CD4-positive, alpha-beta T cell treated with Interleukin-15 for 1 hour (primary cell): ENCODE measurements at places on chromosomes 11 and 22.

DNA sequence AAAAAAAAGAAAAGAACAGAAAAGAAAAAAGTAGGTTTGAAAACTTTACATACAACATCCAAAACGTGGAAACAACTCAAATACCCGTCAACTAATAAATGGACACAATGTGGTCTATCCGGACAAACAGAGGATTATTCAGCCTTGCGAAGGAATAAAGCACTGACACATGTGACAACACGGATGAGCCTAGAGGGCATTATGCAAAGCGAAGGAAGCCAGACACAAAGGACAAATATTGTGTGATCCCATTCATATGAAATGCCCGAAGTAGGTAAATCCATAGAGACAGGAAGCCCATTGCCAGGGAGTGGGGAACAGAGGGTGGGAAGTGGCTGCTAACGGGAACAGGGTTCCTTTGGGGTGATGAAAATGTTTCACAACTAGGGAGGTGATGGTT, 11.8 kb downstream of the RFPL1 start:
- no peak for DNase-seq

DNA sequence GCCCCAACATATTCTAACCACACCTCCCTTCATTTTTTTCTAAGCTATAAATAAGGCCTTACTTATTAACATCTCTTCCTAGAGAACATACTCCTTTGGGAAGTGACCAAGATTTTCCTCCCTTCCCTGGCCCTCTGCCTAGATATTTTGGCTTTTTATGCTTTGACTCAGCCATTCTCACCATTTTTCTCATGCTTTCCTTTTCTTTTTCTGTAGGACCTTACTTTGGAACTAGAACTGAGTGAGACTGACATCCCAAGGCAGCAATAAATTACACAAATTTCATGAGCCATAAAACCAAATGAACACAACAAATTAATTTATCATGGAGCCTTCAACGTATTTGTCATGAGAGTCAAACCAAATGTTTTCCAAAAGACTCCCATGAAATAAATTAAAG, 142.7 kb upstream of the CTSC start:
- no peak for DNase-seq

GRCh38 chr11:121547574-121547973, 94.8 kb upstream of the SORL1-AS1 start:
- no peak for DNase-seq

DNA sequence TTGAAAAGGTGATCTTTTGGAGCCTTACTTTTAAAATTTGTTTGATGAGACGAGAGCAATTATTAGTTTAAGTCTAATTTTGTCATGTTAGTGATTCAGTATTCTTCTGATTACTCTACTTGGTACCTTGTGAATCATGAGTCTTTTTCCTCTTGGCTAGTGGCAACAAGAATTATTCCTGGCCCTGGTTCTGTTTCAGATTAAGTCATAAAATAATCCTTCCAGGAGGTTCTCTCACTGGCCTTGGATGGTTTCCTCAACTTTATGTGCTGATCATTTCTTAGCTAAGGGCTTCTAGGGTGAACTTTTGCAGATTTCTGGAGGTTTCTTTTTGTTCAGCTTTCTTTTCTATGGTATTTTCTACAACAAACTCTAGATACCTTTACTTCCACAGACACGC, 741.8 kb upstream of the LUZP2 start:
- DNase-seq: no peak

DNA sequence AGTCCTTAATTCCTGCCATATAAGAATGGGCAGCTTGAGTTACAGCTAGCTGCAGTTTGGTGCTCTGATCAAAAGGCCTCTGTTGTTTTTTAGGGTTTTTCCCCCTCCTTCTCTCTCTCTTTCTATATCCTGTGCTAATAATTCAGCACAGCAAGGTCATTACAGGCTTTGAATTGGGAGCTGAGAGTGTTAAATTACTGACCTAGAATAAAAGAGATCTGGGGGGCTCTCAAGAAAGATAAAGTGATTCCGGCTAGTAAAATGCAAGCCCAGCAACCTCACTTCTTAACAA, 84.9 kb downstream of the CSTPP1 start:
- DNase-seq: no peak
